ENCODE measurements at places on chromosomes 3 and 15. TPM values are rescaled to one million over a fixed set of nuclear protein-coding genes. Genes with fewer than 3 reads are reported as not detected.

Gene TMEM202
- not detected for total RNA-seq

Gene RARB
- not detected for total RNA-seq

GRCh38 chr3:57434041-57434440, 110.1 kb downstream of the DNAH12 start:
- peak; percentile 58 for DNase-seq

Gene GOLGA8J
- total RNA-seq = not detected

GRCh38 chr15:87827131-87827530, 429.4 kb downstream of the NTRK3 start:
- no peak for DNase-seq

- no peak for DNase-seq
These were observed 42.7 kb downstream of the EXOG start for GRCh38 chr3:38538773-38539353.

Gene PRSS50
- total RNA-seq = not detected

- DNase-seq = no peak
These were observed 396.3 kb upstream of the PROK2 start for GRCh38 chr3:72181251-72181650.

- DNase-seq = no peak
These were observed 192.6 kb upstream of the MBNL1 start for GRCh38 chr3:152076148-152076547.

Gene TUSC7
- not detected for total RNA-seq

DNA sequence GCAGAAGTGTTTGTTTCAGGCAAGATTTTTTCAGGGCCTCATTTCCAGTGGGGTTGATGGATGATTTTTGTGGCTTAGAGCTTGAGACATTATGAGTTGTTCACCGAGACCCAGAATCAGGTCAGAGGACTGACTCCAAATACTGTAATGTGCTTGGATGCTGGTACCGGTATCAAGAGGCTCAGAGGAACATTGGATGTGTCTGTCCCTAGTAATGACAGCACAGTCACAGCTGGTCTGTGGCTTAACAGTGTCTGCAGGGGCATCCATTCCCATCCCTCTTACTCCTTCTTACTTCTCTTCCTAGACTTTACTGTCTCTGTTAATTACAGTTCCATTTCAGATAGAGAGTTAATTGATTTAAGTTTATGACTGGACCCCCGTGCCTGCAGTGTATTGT, 107.8 kb downstream of the PTPRG start:
- DNase-seq = no peak

Gene STAB1
- not detected for total RNA-seq

Gene PCOLCE2
- total RNA-seq = 6.2 TPM

DNA sequence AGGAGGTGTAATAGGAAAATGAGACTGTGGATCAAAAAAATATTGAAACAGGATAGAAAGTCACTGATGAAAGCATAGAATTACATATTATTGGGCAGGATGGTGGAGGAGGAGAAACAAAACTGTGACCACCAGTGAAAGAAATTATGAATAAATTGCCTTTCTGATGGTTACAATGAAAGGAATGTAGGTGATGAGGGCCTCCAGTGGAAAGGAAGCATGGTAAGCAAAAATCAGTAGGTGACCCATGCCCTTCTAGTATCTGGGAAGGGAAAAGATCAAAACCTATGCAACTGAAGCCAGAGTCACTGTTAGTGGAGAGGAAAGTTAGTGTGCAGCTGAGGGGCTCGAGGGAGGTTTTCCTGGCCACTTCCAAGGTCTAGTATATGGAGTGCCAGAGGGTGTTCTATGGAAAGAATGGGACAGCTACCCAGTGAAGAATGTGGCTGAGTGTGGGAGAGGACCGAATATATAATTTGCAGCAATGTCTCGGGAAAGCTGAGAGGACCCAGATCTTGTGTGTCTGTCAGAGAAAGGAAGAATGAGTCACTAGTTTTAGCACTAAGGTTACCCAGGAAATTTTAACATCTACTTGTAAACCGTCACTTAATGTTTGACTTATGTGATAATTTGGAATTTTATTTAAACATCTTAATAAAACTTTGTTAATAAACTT, 146.2 kb downstream of the NFKBIZ start:
- DNase-seq = no peak

Gene SERPINI1
- 0.42 TPM for total RNA-seq

Measured in HT-29 (cell line).